Activated B cell treated with CpG ODN at 0.5 μM for 24 hours (primary cell): ENCODE measurements at places on chromosomes 2 and 18. TPM values are rescaled to one million over a fixed set of nuclear protein-coding genes. Genes with fewer than 3 reads are reported as not detected.

DNA sequence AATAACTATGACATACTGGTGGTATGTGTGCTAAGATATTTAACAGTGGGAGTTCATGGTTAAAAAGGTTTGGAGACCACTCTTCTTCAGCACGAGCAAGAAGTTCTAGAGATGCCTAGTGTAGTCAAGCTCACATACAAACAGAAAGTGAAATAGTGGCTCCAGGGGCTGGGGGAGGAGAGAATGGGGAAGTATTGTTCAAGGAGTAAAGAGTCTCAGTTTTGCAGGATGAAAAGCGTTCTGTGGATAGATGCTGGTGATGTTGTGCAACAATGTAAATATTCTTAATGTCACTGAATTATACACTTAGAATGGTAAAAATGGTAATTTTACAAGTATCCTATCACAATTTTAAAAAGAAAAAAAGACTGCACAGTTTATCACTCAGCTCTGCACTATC lies 29.0 kb upstream of the EPAS1 start:
- no peaks in the 10 kb centered on the region for H3K36me3 ChIP-seq
- DNase-seq = no peak
- H3K27me3 ChIP-seq = peaks cover 12% of the 10 kb centered on the region
- H3K4me1 ChIP-seq = peaks cover 6% of the 10 kb centered on the region

DNA sequence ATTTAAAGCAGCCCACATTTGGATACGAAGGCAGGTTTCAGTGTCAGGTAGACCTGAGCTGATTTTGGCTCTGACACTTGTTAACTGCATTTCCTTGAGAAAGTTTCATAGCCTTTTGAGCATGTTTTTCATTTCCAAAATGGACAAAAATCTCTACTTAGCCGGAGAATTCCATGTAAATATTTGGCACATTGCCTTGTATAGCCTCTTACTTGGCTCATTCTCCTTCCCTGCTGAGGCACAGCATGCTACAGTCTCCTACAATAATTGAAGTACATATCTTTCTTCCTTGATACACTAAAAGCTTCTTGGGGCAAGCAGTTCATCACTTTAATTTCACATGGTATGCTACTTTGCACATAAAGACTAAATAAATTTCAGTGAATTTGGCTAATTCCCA lies 772.2 kb upstream of the CHAC2 start:
- H3K27ac ChIP-seq = no peak overlapping the region
- H3K4me3 ChIP-seq = no peak overlapping the region
- no peak for DNase-seq
- no peaks in the 10 kb centered on the region for H3K36me3 ChIP-seq
- H3K4me1 ChIP-seq = no peaks in the 10 kb centered on the region
- no peaks in the 10 kb centered on the region for H3K27me3 ChIP-seq

DNA sequence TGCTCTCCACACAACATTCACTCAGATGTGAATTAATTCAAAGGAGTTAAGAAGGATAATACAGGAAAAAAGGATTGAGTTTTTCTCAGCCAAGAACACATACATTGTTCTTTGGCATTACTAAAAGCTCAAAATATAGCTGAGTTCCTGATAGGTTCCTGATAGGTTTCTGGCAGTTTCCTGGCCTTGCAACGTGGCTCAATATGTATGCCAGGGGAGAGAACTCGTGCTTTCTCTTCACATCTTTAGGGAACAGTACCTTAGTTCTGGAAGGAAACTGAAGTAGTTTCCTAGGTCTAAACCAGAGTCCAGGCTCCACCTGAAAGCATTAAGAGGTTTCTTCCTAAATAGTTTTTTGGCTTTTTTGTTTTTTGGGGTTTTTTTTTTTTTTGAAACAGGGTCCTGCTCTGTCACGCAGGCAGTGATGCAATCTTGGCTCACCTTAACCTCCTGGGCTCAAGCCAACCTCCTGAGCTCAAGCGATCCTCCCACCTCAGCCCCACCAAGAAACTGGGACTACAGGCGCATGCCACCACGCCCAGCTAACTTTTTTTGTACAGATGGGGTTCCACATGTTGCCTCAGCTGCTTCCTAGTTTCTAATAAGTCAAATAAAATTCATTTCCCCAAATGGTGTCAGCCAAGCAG lies 42.8 kb downstream of the ESCO1 start:
- no peak overlapping the region for H3K4me3 ChIP-seq
- H3K27ac ChIP-seq = peak overlapping the region; percentile 3
- H3K36me3 ChIP-seq = peaks cover 56% of the 10 kb centered on the region

DNA sequence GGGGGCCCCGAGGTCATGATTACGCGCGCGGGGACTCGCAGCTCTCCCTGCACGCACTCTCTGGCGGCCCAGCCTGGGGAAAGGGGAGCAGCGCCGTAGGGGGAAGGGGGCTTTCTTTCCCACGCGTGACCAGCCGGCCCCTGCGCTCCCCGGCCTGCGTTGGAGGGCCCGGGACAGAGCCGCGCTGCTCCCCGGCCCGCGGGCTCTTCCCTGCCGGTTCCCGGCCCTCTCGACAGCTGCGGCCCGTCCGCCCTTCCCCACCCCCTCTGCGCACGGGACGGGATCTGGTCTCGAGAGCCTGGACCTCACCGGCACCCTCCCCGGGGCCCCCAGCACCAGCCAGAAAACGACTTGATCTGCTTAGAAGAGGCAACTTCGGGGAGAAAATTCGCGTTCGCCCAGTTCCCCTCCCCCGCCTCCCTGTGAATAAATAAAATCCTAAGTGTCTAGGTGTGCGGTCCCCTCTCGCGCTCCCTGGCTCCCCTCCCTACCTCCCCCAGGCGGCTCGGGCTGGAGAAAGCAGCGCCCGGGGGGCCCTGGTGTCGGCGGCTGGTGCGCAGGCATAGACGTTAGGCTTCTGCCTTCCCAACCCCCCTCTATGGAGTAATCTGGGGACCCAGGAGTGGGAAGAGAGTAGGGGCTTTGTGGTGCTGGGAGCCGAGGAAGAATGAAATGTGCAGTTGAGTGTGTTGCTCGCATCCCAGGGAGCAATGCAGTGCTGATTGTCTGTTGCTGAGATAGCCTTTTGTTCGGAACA lies 803 bp upstream of the FIGN start:
- peaks cover 4% of the 10 kb centered on the region for H3K4me1 ChIP-seq
- H3K27ac ChIP-seq = no peak overlapping the region
- no peak overlapping the region for H3K4me3 ChIP-seq
- H3K27me3 ChIP-seq = peaks cover 24% of the 10 kb centered on the region
- no peaks in the 10 kb centered on the region for H3K36me3 ChIP-seq

- peak overlapping the region; percentile 84 for H3K27ac ChIP-seq
- peaks cover 88% of the 10 kb centered on the region for H3K4me1 ChIP-seq
- H3K27me3 ChIP-seq = no peaks in the 10 kb centered on the region
Measured at GRCh38 chr2:113863144-113863543, 26.7 kb upstream of the ACTR3 start.

DNA sequence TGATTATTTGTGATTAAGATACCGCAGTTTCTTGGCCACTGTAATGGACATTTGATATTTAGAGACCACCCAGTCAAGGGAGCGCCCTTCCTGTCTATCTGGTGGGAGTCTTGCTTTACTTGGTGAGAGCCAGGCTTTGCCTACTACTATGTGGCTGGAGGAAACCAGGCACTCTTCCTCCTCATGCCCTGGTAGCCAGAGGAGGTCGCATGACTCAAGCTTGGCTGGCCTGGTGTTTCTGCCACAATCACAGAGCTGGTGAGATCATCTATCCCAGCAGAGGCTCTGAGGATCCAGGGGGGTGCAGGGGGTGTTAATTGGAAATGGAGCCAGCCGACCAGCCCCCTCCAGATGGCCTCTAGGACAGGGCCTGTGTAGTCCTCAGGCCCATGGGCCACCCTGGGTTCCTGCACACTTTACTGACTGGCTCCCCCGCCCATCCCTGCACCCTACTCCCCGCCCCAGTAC lies 46.8 kb upstream of the BIN1 start:
- peaks cover 18% of the 10 kb centered on the region for H3K4me1 ChIP-seq
- no peak overlapping the region for H3K4me3 ChIP-seq
- no peaks in the 10 kb centered on the region for H3K36me3 ChIP-seq
- H3K27me3 ChIP-seq = no peaks in the 10 kb centered on the region
- no peak for DNase-seq
- no peak overlapping the region for H3K27ac ChIP-seq

- no peak overlapping the region for H3K4me3 ChIP-seq
- no peak overlapping the region for H3K27ac ChIP-seq
- DNase-seq = no peak
- H3K36me3 ChIP-seq = peaks cover 52% of the 10 kb centered on the region
Measured at GRCh38 chr2:3483227-3483985, 35.9 kb downstream of the ADI1 start.

DNA sequence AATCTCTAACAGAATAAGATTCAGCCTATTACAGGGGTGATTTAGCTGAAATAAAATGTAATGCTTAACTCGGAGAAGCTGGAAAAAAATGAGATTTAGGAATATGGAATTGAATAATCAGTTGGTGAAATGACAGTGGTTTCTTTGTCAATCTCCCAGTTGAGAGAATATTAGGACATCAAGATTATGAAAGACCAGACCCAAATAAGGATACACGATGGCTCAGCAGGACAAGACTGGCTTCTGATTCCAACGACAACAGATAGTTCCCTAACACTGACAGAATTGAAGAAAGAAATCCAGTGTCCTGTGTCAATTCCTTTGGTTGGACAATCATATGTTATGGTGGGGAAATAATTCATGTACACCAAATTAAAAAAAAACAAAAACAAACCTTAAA lies 55.8 kb downstream of the HRH4 start:
- H3K36me3 ChIP-seq = no peaks in the 10 kb centered on the region
- H3K27me3 ChIP-seq = no peaks in the 10 kb centered on the region
- no peaks in the 10 kb centered on the region for H3K4me1 ChIP-seq
- H3K4me3 ChIP-seq = no peak overlapping the region

DNA sequence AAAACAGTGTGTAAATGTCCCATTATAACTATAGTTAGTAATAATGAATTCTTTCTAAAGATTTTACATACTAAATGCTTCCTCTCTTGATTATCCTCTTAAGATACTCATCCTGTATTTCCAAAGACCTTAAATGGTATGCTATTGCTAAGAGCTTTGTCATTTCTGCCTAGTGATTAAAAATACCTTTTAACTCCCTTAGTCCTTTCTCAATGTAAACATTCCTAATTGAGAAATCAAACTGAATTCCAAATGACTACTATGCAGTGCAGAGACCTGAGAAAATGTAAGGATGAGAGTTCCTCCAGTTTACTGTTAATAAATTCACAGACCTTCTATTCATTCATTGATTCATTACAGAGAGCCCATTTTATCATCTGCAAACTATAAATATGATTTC lies 86.9 kb downstream of the SOS1 start:
- no peaks in the 10 kb centered on the region for H3K4me1 ChIP-seq
- no peak for DNase-seq

- peaks cover 2% of the 10 kb centered on the region for H3K36me3 ChIP-seq
- no peak overlapping the region for H3K4me3 ChIP-seq
- H3K27ac ChIP-seq = no peak overlapping the region
- no peaks in the 10 kb centered on the region for H3K4me1 ChIP-seq
- no peak for DNase-seq
Measured at GRCh38 chr2:148455791-148456190, 188.8 kb upstream of the EPC2 start.

DNA sequence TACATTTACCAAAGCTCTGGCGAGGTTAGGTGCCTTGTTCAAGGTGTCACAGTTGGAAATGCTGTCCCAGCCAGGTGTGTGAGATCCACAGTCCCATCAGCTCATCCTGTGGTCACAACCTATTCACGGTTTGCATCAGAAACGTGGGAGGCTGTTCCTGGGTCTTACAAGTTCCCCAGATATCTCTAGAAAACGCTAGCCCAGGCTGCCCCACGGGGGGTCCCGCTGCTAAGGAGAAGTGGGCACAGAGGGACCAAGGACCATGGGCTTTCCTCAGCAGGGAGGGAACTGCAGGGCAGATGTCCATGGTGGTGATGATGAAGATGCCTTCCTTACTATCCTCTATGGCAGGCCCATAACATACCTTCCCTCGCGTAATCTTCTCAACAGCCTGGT lies 649 bp downstream of the FECH start:
- peaks cover 26% of the 10 kb centered on the region for H3K4me1 ChIP-seq
- H3K36me3 ChIP-seq = no peaks in the 10 kb centered on the region
- peak overlapping the region; percentile 86 for H3K4me3 ChIP-seq
- no peak for DNase-seq
- H3K27ac ChIP-seq = peak overlapping the region; percentile 50
- H3K27me3 ChIP-seq = no peaks in the 10 kb centered on the region

DNA sequence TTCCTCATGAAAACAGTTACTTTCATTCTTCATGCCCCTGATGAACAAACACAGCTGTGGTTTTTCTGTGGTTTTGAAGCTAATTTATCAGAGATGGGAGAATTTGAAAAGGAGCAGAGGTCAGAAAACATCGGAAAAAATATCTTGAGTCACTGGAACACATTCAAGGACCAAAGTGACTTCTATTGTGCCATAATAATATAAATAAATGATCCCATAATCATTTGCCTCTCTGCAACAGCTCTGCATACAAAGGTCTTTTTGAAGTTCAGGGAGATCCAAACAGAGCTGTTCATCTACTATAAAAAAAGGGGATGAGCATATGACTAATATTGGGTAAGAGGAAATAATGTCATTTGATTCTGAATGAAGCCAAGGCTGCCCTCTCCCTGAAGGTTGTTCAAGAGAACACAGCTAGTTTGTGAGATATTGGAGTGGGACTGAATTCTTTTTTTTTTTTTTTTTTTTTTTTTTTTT lies 201.3 kb upstream of the GALNT5 start:
- no peak overlapping the region for H3K27ac ChIP-seq
- no peak for DNase-seq
- H3K27me3 ChIP-seq = peaks cover 2% of the 10 kb centered on the region
- H3K4me1 ChIP-seq = no peaks in the 10 kb centered on the region
- no peak overlapping the region for H3K4me3 ChIP-seq

DNA sequence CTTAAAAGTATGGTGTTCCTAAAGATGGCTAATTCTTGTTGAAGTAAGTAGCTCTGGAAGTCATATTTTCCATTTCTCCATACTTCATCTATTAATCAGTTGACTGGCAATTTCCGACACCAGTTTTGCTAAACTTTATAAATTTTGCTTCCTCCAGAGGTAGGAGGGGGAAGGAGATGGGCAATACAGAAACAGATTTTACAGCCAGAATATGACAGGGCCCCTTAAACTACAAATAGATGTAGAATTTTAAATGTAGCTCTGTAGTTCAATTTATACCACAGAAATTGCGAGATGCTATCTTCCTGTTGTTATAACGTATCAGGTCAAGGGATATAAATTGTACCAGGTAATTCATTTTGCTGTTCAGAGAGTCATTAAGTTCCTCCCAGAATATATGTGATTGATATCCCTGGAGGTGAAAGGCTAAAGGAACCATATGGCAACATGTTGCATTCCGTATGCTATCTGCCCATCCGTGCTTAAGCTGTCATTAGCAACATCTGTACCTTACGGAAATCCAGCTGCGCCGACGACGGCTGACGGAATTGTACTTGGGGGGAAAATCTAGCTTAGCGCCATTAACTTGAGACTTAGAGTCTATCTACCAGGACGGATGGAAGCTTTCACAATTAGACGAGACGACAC lies 8.4 kb upstream of the NR4A2 start:
- H3K4me3 ChIP-seq = peak overlapping the region; percentile 92
- H3K36me3 ChIP-seq = peaks cover 7% of the 10 kb centered on the region
- peaks cover 23% of the 10 kb centered on the region for H3K4me1 ChIP-seq
- no peaks in the 10 kb centered on the region for H3K27me3 ChIP-seq

Gene AQP12A
- total RNA-seq = not detected in 2 replicates

Gene INHA
- not detected in 2 replicates for total RNA-seq

Gene ANKRD53
- 0.71 and 2.5 TPM in 2 replicates for total RNA-seq

Gene TNFRSF11A
- 0.07 and 0.24 TPM in 2 replicates for total RNA-seq

Gene COX5B
- 156 and 183 TPM in 2 replicates for total RNA-seq

Gene SERPINB4
- total RNA-seq = not detected in 2 replicates

Gene INHBB
- total RNA-seq = not detected in 2 replicates
